ENCODE measurements at places on chromosomes 2 and 18.
A peak's percentile ranks its signal among the peaks of the same experiment; 100 is the strongest.

DNA sequence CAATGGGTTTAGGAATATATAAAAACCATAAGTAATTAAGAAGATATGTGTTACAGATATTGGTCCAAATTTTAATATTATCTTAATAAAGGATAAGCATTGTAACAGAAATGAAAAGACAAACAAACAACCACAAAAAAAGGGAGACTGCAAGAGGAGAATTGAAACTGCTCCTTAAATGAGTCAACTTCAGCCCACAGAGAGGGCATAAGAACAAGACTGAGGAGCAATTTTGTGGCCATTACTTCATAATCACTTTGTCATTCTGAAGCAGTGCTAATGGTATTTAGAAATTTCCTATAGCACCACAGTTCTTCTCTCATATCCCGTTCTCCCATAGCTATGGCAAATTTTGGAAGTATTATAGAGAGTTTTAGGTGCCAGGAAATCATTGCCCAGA lies 193.2 kb upstream of the HNMT start:
- DNase-seq = no peak

DNA sequence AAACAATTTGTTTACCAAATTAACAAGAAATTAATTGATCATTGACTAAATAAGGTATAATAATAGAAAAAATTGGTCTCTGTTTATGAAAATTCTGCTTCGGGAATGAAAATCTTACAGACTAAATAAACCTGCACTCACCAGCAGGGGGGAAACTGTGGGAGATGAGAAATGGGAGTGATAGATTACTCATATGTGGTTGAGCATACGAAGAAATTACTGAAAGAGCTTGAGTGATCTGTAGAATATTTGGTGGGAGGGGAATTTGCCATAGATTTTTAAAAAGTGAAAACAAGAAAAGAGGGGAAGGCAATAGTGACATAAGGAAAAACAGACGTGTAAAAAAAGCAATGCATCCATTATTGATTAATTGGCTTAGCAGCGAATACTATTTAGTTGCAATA lies 2.2 kb downstream of the HMSD start:
- no peak for DNase-seq

DNA sequence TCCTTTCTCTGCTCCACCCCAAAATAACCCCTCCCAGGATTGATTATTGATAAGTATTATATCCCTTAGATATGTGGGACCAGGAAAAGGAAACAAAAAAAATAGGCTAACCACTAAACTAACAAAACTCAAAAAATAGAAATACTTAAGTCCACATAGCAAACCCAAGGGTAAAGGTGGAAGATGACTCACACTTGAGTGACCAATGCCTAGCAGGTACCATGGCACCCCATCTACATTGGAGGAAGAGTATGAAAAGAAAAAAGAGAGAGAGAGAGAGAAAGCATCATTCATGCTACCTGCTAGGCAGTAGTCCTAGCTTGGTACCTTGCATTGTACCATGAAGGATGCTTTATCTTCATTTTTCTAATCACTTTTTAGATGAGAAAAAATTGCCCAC lies 6.3 kb downstream of the EXOC6B start:
- DNase-seq = no peak

- DNase-seq = peak; percentile 33
Observed at GRCh38 chr18:48167897-48168253, 237.4 kb upstream of the SMAD2 start.

- no peak for DNase-seq
Observed at GRCh38 chr2:141513853-141514252, 617.0 kb downstream of the LRP1B start.

All from right forelimb (tissue), 1 donor.